SIG-M5 (cell line): ENCODE measurements at places on chromosomes 5 and 9.

GRCh38 chr9:131732061-131732526, 7.8 kb downstream of the RAPGEF1 start:
- no peak for DNase-seq

DNA sequence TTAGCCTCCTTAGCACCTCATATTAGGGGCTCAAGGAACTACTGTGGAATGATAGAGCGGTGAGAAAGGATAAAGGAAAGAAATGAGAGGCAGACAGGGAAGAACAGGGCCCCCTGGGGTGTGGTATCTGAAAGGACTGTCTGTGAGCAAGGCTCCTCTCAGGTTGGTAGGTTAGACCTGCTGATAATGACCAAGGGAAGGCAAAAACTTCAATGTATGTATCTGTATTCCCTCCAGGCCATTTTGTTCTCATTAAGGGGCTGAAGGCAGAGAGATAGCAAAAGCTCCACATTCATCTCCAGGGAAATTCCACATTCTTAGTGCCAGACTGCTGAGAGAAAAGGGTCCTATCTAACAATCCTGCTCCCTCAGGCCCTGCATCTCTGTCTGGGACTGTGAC, 28.6 kb downstream of the TRIM32 start:
- DNase-seq: no peak

DNA sequence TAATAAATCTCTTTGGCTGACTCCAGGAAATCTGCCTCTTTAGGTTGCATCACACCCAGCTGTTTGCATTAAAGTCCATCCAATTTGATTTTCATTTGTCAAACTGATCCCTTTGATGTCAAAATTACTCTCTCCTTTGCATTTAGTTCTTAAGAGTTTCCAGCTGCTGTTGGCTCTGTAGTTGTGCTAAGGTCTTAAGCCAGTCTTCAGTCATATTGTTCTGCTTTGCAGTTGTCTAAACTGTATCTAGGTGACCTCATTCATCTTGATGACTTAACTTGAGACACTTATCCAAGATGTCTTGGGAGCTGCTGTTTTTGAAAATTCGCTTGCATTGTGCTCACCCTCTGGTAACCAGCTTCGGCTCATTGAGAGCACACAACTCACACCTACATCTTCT, 386.9 kb upstream of the TLE4 start:
- no peak for DNase-seq

DNA sequence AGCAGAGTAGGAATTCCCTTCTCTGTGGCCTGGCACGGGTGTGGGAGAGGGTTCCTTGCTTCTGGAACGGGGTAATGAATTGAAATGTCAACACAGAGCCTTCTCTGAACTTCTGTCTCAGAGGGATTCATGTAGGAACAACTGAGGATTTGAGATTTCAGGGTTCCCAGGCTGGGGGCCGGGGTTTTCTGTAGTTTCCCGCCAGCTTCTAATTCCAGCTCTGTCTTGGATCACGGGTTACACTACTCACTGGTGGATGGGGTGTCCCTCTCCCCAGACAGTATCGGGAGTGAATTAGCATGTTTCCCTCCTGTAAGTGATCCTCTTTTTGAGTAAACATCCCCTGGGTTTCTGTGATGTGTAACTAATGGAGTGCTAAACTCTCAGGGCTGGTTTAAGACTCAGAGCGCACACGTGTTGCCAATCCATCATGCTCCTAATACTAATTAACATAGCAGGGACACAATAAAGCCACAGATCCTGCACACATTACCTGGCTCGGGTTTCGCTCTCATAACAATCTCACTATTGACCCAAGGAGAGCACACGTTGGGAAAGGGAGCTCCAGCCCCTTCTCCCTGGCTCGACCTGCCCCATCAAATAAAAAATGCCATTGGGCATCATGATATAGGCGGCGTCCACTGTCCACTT, 18.1 kb upstream of the DMRT2 start:
- no peak for DNase-seq

- no peak for DNase-seq
Measured at GRCh38 chr5:32908641-32909040, 197.5 kb downstream of the NPR3 start.

- no peak for DNase-seq
Measured at GRCh38 chr5:9173281-9174048, 372.4 kb downstream of the SEMA5A start.

- DNase-seq: no peak
Measured at GRCh38 chr5:107474361-107474715, 196.4 kb downstream of the EFNA5 start.

- DNase-seq: no peak
Measured at GRCh38 chr5:6453937-6454560, 5.4 kb downstream of the UBE2QL1 start.

DNA sequence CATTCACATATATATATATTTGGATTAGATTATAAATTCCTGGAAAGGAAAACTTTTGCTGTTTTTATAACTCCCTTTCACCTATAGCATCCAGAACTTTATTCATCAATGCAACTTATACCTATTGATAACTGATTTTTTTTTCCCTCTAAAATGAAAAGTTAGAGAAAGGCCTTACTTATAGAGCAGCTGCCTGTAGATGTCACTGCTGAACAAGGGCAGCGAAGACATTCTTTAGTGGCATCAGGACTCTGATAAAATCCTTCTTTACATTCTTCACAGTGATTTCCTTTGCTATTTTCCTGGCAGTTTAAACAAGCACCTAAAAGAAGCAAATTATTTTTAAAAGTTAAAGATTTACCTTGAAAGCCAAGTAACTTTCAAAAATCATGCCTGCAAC, 32.3 kb upstream of the CDK5RAP2 start:
- no peak for DNase-seq

GRCh38 chr5:136516637-136517036, 151.3 kb upstream of the TRPC7 start:
- no peak for DNase-seq

- no peak for DNase-seq
Measured at GRCh38 chr9:91503673-91504081, 80.0 kb upstream of the NFIL3 start.
